ENCODE measurements at places on chromosomes 2 and 18.

GRCh38 chr2:224711859-224712665, 4.1 kb downstream of the CCDC195 start:
- no peaks in the 10 kb centered on the region for H3K36me3 ChIP-seq
- no peaks in the 10 kb centered on the region for H3K4me1 ChIP-seq
- H3K27me3 ChIP-seq = no peaks in the 10 kb centered on the region
- H3K27ac ChIP-seq = peak overlapping the region; percentile 46
- no peak overlapping the region for H3K4me3 ChIP-seq
- peak; percentile 15 for DNase-seq

GRCh38 chr2:223566396-223566795, 35.8 kb downstream of the SCG2 start:
- H3K4me1 ChIP-seq = no peaks in the 10 kb centered on the region
- H3K27ac ChIP-seq = no peak overlapping the region
- DNase-seq = no peak
- H3K36me3 ChIP-seq = no peaks in the 10 kb centered on the region
- H3K4me3 ChIP-seq = no peak overlapping the region

DNA sequence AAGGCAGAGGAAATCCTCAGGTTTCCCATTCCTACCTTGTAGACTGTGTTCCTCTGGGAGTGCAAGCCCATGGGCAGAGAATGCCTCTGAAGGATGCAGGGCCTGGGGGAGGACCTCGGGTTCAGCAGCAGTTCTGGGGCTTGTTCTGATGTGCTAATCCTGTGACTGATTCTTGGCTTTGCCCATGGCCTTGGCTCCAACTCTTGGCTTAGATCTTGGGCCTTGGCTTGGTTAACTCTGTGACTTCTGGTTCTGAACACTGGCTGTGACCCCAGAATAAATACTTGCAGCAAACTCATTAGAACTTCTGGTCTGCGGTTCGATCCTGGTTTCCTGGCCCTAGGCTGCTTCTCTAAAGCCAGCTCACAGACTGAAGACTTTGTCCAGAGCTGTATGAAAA, 366.9 kb upstream of the ZEB2 start:
- DNase-seq = peak; percentile 62
- H3K27me3 ChIP-seq = no peaks in the 10 kb centered on the region
- no peak overlapping the region for H3K27ac ChIP-seq
- no peak overlapping the region for H3K4me3 ChIP-seq
- H3K4me1 ChIP-seq = no peaks in the 10 kb centered on the region
- H3K36me3 ChIP-seq = no peaks in the 10 kb centered on the region

GRCh38 chr2:127220102-127220767, at the start of gene CYP27C1:
CYP27C1 (minus strand) TSS chr2:127220299; CDS start chr2:127220270, 29 bp downstream.
- H3K27me3 ChIP-seq = peaks cover 90% of the 10 kb centered on the region
- H3K36me3 ChIP-seq = no peaks in the 10 kb centered on the region
- no peak for DNase-seq
- H3K4me3 ChIP-seq = peak within 1 kb of the TSS; percentile 22

GRCh38 chr2:81195774-81196382, 891.3 kb upstream of the LRRTM1 start:
- no peak overlapping the region for H3K27ac ChIP-seq
- H3K36me3 ChIP-seq = no peaks in the 10 kb centered on the region
- no peaks in the 10 kb centered on the region for H3K4me1 ChIP-seq
- DNase-seq = no peak
- no peaks in the 10 kb centered on the region for H3K27me3 ChIP-seq

DNA sequence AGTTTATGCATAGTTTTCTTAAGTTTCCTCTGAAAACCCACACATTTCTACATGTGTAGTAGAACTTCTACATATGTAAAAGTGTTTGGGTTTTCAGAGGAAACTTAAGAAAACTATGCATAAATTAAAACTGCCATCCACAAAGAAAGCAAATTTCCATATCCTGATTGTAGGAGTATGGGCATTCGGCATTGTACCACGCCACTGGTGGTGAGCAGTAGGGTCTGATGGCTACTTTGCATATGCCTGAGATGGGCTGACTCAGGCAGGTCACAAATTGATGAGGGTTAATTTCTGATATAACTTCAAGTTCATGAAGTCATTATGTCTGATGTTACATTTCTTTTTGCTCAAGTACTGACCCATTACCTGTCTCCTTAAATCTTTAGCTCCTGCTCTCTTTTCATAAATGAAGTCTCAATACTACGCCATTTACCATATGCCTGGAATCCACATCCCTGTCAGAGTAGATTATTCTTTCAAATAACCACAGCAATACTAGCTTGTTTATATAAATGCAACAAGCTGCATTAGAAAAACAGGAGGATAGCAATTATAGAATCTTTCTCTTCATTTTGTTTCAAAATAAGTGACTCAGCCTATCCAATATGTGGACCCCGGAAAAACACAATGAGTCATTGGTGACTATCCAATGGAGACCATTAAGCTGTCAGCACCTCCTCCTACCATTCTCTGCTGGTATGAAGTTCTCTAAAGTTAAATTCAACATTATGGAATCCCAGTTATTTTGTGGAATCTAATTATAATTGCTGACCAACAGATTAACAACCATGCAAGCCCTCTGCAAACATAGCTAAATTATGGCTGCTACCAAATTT, 355.2 kb upstream of the UBE2E3 start:
- H3K4me1 ChIP-seq = no peaks in the 10 kb centered on the region
- H3K27ac ChIP-seq = no peak overlapping the region
- H3K36me3 ChIP-seq = no peaks in the 10 kb centered on the region
- no peaks in the 10 kb centered on the region for H3K27me3 ChIP-seq
- H3K4me3 ChIP-seq = no peak overlapping the region

DNA sequence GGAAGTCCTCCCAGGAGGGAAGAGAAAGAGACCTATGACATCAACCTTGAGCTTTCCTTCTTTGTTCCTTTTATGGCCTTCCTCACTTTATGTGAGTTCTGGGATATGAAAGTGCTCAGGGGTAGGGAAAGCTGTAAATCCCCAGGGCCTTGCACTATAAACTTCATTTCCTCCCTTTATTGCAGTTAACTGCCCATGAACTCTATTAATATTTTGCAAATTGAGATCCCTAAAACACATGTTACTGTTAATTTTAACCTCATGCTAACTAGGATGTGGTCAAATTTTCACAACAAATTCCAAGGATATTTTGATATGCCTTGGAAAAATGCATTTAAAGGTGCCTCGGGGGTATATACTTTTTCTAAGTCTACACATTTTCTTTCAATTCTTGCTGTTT, 359.9 kb downstream of the OSR1 start:
- no peak overlapping the region for H3K27ac ChIP-seq
- no peak overlapping the region for H3K4me3 ChIP-seq
- H3K36me3 ChIP-seq = no peaks in the 10 kb centered on the region
- no peaks in the 10 kb centered on the region for H3K27me3 ChIP-seq
- no peak for DNase-seq
